Myocyte (in vitro differentiated cells): ENCODE measurements at places on chromosomes 16 and 17. TPM values are rescaled to one million over a fixed set of nuclear protein-coding genes. Genes with fewer than 3 reads are reported as not detected.

KRTAP2-3 gene
- 0.19 TPM in 1 of 2 replicates, not detected in the other for total RNA-seq

XAF1 gene
- total RNA-seq, result 6.8 and 9.7 TPM in 2 replicates

NPW gene
- total RNA-seq, result 0.29 and 0.83 TPM in 2 replicates

SALL1 gene
- total RNA-seq, result not detected in 2 replicates

KRTAP3-2 gene
- not detected in 2 replicates for total RNA-seq

MC1R gene
- total RNA-seq, result 3.1 and 4.4 TPM in 2 replicates

RND2 gene
- total RNA-seq, result 0.35 and 0.78 TPM in 2 replicates

ZNF423 gene
- 0.21 and 1.4 TPM in 2 replicates for total RNA-seq
